Adrenal gland (tissue), 19 donors: ENCODE measurements at places on chromosomes 13 and 19. TPM values are rescaled to one million over a fixed set of nuclear protein-coding genes. Genes with fewer than 3 reads are reported as not detected.

DNA sequence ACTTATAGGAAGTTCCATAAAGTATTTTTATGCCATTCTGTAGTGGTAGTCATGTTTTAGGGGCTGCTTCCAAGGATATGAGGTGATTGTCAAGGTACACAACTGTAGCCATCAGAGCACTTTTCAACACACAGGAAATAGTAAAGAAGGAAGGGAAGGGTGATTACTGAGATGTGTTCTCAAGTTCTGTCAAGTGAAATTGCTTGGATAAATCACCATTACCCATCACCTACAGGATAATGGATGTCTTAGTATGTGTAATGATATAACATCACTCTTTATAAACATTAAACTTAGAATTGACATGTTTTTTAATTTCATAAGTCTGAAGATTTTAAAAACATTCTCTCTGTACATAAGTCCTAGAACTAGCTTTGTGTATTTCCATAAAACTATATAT, 487.9 kb downstream of the DCT start:
- H3K4me3 ChIP-seq = no peak overlapping the region
- no peaks in the 10 kb centered on the region for H3K36me3 ChIP-seq
- DNase-seq = no peak
- H3K4me1 ChIP-seq = no peaks in the 10 kb centered on the region
- no peaks in the 10 kb centered on the region for H3K27me3 ChIP-seq

GRCh38 chr19:38784224-38784623, 4.8 kb upstream of the LGALS7B start:
- H3K27ac ChIP-seq = peak overlapping the region; percentile 64
- H3K4me3 ChIP-seq = no peak overlapping the region
- H3K36me3 ChIP-seq = no peaks in the 10 kb centered on the region
- peak; percentile 79 for DNase-seq
- no peaks in the 10 kb centered on the region for H3K4me1 ChIP-seq

ENOX1 gene
- 1.6 TPM for total RNA-seq

DNA sequence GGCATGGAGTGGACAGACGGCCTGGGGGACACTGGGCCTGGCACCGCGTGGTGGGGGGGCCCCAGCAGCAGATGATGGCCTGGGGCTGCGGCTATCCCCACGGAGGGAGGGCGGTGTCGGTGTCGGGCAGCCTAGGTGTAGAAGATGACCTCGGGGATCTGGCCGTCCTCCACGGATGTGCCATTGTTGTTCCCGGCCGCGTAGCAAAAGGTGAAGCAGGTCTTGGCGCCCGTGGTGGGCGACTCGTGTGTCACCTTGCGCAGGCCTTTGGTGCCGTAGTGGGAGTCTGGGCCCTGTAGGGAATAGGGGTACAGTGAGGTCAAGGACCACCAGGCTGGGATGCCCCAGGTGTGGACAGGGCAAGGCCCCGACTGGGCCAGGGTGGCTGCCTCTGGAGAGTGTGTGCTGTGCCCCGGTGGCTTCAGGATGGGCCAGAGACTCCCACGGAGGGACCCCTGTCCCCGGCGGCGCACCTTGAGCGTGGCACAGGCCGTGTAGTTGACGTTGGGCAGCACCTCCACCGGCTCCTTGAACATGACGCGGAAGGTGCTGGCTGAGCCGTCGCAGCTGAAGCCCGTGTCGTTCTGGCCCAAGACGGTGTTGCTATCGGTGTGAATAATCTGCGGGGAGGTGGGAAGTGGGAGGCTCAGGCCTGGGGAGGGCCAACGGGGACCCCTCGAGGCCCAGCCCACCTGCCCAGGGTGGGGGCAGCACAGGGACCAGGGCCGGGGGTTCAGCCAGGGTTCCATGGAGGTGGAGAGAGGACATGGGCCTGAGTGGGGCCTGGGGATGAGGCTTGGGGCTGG, 29.0 kb downstream of the BTBD2 start:
- no peaks in the 10 kb centered on the region for H3K36me3 ChIP-seq
- no peak overlapping the region for H3K27ac ChIP-seq
- DNase-seq = no peak
- no peaks in the 10 kb centered on the region for H3K4me1 ChIP-seq
